ENCODE measurements at places on chromosomes 6 and 20.

DNA sequence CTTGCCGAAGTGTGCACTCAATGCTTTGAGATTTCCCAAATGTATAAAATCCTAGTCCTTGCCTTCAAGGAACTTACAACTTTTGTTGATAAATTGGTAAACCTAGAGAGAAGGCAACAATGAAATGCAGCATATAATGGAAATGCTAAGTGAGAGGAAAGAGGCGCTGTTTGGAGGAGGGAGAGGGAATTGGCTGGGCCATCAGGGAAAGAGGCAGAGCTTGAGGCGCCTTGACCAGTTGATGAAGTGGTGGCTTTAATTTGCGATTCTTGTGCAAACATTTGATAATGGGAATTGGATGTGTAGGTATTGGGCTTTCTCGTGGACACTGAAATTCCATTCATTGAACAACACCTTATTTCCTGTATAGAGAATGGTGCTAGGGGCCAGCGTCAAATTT, 1.9 kb upstream of the CDYL start:
- DNase-seq: no peak

DNA sequence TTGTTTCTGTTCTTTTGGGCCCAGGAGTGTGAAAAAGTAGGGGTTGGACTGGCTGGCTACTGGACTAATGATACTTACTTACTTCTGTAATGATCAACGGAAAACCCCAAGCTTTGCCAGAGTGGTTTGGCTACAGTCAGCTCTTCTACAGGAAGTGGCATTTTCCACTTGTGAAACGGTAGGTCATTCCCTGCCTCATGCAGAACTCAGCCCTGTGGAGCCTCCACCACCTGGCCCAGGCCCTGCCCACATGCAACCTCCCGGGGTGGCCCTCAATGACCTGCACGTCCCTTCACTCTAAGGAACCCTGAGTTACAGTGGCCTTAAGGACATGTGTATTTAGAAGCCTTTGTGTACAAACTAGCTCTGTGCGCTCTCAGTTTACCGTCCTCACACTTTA, 140.4 kb downstream of the DTNBP1 start:
- no peak for DNase-seq

- DNase-seq: no peak
These were observed 610.3 kb downstream of the RNF144B start for GRCh38 chr6:18997375-18997826.

GRCh38 chr6:40347571-40348011, 239.6 kb downstream of the LRFN2 start:
- DNase-seq: no peak

- DNase-seq: no peak
These were observed 44.1 kb downstream of the SNX9 start for GRCh38 chr6:157867155-157867559.

DNA sequence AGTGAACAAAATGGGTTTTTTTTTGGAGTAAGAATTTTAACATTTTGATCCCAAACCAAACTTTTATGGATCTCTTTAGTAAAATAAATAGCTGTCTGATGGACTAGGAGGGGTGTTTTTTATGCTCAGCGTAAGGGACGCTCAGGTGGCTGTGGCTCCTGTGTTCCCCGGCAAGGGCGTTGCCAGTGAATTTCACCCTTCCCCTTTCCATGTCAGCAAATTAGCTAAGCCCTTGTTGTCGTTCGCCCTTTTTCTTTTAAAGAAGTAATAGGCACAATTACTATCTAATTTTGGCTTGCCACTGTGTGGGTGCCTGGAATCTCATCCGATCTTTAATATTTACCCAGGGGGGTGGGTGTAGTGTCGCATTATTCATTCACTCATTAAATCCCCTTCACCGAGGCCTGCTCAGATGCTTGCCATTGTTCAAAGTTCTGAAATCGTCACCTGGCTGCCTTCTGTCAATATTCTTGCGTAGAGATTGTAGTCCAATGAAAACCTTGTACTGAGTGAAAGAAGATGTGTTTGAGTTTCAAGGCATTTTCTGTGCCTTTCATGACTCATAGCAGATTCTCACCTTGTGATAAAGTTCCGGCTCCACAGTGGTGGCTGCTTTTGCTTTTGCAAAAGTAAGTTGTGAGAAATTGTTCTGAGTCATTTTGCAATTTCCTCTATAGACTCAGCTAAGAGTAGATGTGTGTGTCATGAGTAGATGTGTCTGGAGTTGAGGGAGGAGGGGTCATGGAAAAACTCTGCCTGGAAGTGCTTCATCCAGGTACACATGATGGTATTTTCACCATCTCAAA, 40.0 kb upstream of the CLDN20 start:
- no peak for DNase-seq
